ENCODE measurements at places on chromosomes 2 and 18.

DNA sequence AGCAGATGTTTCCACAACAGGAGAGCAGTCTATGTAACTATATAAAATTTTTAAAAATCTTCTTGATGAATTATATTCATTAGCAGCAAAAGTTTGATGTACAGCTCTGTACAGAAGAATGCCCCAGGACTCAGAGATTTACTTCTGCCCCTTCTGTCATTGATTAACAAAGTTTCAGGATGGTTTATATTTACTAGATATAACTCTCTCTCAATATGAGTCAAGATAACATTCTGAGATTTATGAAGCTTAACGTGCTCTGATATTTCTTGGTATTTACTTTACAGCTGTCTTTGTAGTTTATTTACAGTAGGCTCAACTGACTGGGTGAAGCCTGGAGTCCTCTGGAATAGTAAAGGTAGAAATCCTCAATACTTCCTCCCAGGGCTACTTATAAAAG, 93.6 kb upstream of the HNMT start:
- DNase-seq = no peak

DNA sequence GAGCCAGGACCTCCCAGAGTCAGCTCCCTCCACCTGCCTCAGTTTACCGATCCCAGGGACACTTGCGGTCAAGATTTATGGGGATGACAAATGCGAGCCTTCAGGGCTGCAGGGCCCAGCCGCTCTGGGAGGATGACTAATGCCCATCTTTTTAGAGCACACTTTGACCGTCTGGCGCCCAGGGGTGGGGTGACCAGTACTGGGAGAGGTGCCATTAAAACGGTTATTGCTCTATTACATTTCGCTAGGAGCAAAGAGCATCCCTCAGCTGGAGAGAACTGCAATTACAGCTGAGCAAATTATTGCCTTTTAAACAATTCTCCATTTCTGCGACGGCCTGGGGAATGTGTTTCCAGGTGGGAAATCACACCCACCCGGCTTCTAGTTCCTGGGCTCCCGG, 42.6 kb upstream of the HPCAL1 start:
- no peak for DNase-seq

DNA sequence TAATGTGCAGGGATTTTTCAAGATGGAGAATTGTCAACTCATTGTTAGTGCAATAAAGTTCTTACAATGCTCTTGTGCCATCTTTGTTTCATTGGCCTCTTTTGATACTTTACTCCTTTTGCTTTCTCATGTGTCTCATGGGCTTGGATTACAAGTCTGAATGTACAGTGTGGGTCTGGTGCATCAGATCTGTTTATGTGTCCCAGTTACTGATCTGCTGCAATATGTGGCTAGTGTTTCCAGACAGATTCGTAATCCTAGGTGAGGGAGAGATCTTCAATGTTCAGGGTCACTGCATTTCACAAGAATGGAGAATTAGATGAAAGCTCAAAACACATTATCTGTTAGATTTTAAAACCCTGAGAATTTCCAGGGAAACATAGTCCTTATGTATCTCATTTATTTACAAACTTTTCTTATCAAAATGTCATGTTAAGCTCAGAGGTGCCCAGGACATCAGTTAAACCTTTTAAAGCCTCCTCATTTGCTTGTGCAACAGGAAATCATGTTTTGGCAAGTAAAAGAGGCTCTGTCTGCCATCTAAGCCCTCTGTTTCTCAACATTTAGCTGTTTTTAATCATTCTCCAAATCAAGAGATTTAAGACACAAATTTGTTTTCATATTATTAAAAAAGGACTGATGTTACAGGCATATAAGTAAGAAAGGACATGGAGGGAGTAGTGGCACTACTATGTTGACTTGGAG, 108.1 kb downstream of the NUP35 start:
- DNase-seq = no peak

DNA sequence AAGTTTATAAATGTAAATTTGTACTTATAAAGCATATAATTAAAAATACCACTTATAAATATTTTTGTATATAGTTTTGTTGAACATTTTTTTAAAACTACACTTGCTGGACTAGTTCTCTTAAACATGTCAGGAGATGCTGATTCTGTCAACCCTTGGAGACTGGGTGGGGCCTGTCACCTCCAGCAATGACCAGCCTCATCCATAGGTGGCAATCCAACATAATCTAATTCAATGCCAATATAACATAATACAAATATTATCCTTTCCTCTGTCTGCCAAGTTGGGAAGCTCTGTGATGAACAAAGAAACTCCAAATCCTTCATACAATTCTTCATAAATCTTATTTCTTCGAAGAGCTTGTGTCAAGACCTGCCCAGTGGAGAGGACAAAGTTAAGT, 140.4 kb downstream of the RBMS1 start:
- DNase-seq = peak; percentile 32

GRCh38 chr18:11308499-11308898, 159.1 kb upstream of the PIEZO2 start:
- no peak for DNase-seq

- DNase-seq = no peak
Measured at GRCh38 chr2:214747992-214748391, 61.5 kb downstream of the BARD1 start.

DNA sequence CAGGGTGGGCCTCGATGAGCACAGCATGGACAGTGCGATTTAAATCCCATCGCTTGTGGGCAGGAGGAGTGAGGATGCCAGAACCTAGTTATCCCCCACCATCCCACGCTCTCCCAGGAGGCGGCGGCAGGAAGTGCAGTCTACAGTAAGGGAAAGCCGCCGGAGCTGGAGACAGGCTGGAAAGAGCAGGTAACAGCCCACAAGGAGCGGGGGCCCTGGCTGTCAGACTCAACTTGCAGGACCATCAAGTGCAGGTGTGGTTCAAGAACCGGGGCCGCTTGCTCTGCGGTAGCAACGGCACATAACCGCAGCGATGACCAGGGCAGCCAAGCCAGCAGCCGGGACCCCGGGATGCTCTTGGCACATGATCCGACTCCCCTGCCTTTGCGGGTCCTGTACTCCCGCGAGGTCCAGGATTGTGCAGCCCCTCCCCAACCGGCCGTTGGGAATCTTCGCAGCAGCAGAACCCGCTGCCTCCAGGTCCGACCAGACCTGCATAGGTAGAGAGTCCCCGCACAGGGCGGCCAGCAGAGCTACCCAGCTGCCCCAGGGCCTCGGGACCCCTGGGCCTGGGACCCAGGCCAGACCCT, 82.1 kb downstream of the BIN1 start:
- DNase-seq = peak; percentile 52

- no peak for DNase-seq
Measured at GRCh38 chr18:56289381-56289780, 349.0 kb downstream of the TXNL1 start.

GRCh38 chr2:10449486-10449831, 1.3 kb upstream of the ODC1 start:
- no peak for DNase-seq

- no peak for DNase-seq
Measured at GRCh38 chr18:79878741-79879378, 72.6 kb downstream of the SLC66A2 start.

DNA sequence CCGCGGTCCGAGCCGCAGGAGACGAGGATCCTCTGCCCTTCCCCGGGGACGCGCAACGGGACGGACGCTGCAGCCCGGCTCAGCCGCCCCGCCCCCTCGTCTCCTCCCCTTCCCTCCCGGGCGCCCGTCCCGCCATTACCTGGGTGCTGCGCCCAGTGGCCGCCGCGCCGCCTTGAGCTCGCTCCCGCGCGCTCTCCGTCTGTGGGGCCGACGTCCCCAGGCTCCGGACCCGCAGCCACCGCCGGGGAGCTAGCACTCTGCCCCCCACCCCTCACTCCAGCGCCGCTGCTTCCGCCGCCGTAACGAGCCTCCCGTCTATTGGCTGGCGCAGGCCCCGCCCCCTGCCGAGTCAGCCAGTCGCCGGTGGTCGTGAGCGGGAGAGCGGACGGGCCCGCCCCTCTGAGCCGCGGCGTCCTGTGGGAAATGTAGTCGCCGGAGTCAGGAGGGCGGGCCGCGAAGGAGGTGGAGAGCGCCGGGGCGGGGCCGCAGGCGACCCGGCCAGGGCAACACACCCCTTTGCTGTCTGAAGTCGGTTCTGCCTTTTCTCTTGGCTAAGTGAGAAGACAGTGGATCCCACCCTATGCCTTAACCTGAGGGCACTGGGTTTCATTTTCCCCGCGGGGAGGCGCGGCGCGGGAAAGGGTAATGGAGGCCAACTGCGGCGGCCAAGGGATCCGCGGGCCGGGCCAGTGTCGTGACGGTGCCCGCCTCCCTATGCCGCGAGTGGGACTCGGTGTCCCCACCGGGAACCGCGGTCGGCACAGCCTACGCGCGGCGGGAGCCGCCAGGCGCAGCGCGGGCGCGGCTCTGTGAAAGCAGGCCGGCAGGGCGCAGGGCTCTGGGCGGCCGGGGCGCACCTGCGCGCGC, at the start of gene SAP130:
SAP130 (minus strand) TSS at position 259 of the 867 bp plus-strand sequence. CDS start 1,767 bp downstream, outside the sequence.
- DNase-seq = peak; percentile 98

DNA sequence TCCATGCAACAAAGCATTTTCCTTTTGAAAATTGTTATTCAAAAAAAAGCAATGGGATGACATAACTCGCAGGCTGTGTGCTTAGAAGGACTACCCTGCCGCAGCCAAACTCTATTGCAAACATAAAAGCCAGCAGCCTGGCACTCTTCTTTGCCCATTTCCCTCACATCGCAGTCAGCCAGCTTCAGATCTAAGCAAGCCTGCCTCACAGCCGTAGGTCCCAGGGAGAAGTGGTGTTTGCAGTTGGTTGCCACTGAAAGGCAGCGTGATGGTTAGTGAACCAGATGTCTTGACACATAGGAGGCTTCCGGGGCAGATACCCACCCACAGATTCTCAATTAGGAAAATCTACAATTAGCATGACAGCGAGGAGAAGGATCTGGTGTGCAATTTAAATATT, 655.2 kb downstream of the RNF144A start:
- no peak for DNase-seq

DNA sequence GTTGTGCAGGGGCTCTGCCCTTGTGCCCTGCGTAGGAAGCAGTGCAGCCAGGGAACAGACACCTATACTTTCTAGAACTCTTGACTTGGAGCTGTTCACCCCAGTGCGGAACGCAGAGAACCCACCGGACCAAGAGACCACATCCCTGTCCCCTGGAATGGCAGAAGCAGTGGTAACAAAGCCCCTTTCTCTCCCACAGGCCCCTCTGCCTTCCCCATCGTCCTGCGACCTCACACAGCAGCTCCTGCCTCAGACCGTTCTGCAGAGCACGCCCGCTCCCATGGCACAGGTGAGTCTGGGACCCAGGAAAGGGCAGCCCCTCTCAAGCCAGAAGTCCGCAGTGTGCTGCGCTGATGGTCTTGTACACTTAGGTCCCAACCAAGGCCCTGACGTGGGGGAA, 24.6 kb upstream of the RPL31 start:
- DNase-seq = no peak

DNA sequence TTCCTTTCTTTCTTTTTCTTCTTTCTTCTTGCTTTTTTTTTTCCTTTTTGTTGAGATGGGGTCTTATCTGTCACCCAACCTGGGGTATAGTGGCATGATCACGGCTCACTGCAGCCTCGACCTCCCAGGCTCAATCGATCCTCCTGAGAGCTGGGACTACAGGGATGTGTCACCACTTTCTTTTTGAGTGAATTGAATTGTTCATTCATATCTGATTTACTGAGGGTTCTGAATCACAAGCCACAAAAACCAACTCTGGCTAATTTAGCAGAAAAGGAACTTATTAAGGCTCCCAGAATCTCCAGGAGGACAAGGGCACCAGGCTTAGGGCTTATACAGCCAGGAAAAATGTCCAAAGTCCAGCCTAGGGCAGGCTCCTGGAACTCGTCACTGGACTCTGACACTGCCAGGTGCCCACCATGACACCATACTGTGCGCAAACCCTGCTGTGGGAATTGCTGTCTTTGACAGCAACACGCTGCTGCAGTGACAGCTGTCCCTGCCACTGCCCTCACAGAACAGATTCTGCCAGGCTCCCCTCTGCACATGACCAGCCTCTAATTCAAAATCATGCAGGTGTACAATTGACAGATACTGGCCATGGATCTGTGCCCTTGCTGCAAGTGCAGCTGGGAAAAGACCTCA, 42.9 kb upstream of the EML6 start:
- no peak for DNase-seq

DNA sequence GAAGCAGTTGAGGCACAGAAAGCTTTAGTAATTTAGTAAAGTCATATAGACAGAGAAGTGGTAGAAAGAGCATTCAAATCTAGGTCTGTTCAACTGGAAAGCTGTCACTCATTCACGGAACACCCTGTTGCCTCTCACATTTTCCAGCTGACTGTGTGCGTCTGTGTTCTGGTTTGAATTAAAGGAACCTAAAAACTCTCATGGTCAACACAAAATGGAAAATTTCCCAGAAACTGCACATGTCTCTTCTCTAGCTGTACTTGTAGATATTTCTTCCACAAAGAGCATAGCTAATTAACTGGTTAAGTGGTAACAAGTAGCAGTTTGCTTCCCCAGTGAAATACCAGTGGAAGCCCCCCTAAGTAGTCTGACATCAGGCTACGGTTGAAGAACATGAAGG, 390.8 kb downstream of the TGIF1 start:
- peak; percentile 33 for DNase-seq

DNA sequence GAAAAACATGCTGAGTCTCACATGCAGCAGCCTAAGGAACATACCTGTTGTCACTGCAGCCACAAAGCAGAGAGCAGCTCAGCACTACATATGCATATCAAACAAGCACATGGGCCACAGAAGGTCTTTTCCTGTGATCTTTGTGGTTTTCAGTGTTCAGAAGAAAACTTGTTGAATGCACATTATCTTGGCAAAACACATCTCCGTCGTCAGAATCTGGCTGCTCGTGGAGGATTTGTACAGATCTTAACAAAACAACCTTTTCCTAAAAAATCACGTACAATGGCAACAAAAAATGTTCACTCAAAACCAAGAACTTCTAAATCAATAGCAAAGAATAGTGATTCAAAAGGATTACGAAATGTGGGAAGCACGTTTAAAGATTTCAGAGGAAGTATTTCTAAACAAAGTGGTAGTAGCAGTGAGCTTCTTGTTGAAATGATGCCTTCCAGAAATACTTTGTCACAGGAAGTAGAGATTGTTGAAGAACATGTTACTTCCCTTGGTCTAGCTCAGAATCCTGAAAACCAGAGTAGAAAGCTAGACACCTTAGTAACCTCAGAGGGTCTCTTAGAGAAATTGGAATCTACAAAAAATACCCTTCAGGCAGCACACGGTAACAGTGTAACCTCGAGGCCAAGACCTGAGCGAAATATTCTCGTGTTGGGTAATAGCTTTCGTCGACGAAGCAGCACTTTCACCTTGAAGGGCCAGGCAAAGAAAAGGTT, 34.1 kb downstream of the ZNF407 start:
- DNase-seq = no peak

DNA sequence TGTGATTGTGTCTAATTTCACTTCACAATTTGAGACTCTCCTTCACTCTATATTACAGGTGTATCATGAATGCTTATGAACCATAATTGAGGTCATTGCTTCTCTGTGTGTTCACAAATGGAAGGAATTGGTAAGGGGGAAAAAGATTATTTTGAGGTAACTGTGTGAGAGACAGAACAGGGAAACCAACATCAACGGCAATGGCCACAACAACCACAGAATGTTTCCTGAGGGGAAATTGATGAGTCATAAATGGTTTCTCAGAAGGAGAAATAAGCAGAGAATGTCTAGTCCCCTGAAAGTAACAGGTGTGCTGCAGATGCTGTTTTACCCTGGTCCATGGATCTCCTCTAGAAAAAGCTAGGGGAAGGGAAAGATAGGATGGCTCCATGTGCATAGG, 361.2 kb upstream of the GALNT5 start:
- no peak for DNase-seq

- DNase-seq = no peak
Measured at GRCh38 chr2:23128684-23129292, 256.2 kb upstream of the KLHL29 start.
